ENCODE measurements at places on chromosomes 1 and 21.

- no peak for DNase-seq
Observed at GRCh38 chr1:179038528-179039281, 13.0 kb downstream of the FAM20B start.

GRCh38 chr1:3858231-3858981 is 1.1 kb downstream of the DFFB start:
- DNase-seq = no peak

DNA sequence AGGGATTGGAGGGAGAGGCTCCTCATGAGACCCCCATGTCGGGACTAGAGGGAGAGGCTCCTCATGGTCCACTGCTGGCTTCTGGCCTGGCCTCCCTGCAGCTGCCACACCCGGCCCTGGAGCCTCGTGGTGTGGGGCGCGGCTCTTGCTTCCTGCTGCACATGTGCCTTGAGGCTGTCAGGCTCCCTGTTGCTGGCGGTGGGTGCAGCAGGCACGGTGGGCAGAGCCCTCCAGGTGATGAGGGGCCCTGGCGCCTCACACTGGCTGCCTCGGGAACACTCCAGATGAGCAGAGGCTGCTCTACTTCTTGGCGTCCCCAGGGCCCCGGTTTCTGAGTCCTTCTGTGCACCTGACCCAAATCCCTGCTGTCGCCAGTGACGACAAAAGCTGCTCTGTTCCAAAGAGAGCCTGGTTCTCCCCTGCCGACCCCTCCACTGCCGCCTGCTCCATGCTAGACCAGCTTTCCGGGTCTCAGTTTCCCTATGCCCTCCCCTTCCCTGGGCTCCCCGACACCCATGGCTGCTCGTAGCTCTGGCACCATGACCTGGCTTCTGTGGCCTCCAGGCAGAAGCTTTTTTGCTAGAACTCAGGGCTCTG is 9.7 kb upstream of the ATAD3B start:
- no peak for DNase-seq

DNA sequence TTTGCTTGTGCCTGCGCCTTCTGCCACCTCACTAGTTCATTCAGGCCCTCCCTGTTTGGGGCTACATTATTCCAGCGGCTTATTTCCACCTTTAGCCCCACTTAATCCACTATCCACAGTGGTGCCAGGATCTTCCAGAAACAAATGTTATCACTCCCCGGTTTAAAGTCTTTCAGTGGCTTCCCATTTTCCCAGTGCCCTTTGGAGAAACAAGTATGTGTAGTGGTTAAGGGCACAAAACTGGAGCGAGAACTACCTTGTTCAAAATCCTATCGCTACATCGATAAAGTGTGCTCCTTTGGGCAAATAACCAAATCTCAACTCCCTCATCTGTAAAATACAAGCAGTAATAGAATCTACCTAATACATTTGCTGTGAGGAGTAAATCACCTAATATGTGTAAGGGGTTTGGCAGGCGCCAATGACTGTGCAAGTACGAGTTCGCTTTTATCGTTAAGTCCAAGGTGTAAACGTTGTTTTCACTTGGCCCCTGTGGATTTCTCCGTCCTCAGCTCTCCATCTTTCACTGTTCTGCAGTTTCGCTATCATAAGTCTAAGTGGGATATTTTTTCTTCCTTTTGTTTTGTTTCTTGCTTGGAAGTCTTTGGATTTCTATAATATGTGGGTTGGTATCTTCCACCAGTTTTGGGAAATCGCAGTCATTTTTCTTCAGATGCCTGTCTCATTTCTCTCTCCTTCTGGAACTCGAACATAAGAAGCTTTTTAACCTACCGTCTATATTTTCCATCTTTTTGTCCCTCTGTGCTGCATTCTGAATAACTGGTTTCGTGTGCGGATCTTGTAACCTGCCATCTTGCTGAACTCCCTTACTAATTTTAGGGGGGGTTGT is 844 bp upstream of the MEAF6 start:
- no peak for DNase-seq

- no peak for DNase-seq
Observed at GRCh38 chr1:4407851-4408250, 246.6 kb upstream of the AJAP1 start.
